Fibroblast of the conjunctiva (primary cell): ENCODE measurements at places on chromosomes 3 and 15.
A peak's percentile ranks its signal among the peaks of the same experiment; 100 is the strongest.

- no peak for DNase-seq
Measured at GRCh38 chr15:62124973-62125303, 40.1 kb downstream of the C2CD4B start.

- DNase-seq: no peak
Measured at GRCh38 chr3:43707266-43707665, 16.5 kb downstream of the ABHD5 start.

DNA sequence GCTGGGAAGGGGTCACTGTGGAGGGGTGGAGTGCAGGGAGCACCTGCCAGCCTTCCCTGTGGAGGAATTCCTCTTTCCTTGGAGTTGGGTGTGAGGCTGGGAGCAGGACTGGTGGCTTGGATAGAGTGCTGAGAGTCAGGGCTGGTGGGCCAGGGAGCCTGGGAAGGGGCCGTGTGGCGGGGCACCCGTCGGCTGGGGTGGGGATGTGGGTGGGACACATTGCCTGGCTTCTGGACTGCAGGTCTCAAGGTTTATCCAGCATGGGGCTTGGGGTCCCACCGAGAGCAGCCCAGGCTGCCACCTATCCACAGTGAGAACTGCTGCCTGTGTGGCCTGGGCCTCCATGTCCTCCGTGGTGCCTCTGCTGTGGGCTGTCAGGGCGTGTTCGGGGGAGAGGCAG is 4.7 kb downstream of the PLXNA1 start:
- no peak for DNase-seq

- DNase-seq: no peak
Measured at GRCh38 chr3:24495326-24495994, 810 bp upstream of the THRB start.

DNA sequence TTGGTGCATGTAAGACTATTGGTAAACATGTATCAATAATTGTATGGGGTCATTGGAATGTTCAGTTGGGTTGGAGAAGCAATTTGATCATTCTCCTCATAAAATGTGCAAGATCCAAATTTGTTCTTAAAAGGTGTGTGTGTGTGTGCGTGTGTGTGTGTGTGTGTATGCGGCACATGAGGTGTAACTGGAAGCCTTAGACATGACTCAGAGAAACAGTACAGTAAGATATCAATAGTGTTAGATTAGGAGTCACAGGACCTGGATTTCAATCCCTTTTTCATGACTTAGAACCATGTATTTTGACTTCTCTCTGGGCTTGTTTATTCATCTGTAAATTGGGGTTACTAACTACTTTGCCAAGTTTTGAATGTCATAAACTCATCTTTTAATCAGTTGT is 38.3 kb downstream of the RSRC1 start:
- no peak for DNase-seq

DNA sequence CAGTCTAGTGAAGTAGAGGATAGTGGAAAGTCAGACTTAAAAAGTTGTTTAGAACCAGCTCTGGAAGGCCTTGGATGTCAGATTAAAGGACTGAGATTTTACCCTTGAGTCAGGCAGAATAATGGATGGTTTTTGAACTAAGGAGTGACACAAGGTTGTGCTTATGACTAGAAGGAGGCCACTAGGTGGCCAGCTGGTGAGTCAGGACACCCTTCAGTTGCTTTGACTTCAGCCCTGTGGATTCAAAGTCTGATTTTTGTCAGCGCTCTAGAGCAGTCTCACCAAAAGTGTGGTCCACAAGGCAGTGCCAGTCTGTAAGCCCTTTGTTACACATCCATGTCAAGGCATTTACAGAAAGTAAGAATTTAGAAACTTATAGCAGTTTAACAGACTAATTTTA is 3.8 kb upstream of the GABPB1 start:
- peak; percentile 33 for DNase-seq

DNA sequence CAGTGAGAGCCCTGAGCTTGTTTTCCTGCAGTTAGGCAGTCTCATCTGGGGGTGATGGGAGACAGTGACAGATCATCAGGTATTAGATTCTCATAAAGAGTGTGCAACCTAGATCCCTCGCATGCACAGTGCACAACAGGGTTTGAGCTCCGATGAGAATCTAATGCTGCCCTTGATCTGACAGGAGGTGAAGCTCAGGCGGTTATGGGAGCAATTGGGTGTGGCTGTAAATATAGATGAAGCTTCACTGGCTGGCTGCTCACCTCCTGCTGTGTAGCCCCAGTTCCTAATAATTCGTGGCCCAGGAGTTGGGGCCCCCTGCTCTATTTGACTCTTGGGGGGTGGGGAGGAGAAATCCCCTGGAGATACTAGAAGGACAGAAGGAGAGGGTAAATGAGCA is 309.4 kb upstream of the STT3B start:
- no peak for DNase-seq

DNA sequence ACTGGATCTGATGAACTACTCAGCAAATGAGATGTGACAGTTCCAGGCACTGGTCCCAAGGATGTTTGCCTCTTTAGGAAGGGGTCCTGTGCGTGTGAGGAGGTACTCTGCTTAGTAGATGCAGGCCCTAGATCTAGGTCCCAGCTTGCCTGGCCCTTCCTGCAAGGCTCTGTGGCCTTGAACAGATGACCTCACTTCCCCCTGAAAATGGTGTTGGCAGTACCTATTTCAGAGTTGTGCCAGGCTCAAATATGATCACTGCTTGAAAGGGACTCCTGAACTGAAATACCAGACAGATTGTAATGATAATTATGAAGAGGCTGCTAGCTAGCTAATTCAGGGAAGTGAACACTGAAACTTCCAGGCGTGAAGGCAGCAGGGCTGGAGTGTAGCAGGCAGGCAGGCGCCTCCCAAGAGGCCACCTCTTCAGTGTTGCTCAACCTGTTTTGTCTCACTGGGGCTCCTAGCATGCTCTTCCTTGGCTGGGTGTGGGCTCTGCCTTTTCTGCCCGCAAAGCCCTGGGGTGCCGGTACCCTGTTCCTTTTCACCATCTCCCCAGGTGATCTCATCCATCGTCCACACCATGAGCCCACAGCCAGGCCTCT is 24.1 kb upstream of the CPNE9 start:
- DNase-seq: no peak

GRCh38 chr3:160163229-160163878 is 61.9 kb upstream of the C3orf80 start:
- no peak for DNase-seq

DNA sequence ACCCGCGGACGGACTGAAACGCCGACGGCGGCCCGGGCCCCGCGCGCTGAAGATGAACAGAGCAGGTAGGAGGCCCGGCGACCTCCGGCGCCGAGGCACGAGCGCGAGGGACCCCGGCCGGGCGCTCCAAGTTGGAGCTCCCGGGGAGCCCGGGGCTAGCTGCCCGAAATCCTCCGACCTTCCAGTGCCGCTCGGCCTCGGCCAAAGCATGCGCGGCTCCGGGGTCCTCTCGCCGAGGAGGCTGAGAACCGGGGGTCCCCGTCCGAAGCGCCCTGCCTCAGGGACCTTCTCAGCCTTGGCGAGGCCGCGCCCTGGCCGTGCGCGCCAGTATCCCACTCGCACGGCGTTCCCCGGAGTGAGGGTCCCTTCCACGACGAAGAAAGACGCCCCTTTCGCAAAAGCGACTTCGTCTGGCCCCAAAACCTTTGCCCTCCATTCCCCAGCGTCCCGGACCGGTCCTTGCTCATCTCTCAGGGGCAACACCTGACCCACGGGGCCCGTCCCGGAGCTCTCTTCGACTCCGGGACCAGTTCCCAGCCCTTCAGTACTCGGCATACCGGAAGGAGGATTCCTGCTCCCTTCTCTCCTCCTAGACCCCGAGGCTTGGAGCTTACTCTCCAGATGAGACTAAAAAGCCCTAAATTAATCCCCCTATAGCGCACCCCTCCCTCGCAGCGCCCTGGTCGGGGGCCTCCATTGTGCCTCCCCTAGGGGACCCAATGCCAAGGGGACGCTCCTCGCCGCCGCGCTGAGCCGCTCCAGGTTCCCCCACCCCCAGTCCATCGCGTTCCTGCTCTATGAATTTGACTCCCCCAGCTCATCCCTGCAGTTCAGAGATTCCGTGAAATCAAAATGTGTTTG is 7.7 kb upstream of the FGD5 start:
- no peak for DNase-seq

DNA sequence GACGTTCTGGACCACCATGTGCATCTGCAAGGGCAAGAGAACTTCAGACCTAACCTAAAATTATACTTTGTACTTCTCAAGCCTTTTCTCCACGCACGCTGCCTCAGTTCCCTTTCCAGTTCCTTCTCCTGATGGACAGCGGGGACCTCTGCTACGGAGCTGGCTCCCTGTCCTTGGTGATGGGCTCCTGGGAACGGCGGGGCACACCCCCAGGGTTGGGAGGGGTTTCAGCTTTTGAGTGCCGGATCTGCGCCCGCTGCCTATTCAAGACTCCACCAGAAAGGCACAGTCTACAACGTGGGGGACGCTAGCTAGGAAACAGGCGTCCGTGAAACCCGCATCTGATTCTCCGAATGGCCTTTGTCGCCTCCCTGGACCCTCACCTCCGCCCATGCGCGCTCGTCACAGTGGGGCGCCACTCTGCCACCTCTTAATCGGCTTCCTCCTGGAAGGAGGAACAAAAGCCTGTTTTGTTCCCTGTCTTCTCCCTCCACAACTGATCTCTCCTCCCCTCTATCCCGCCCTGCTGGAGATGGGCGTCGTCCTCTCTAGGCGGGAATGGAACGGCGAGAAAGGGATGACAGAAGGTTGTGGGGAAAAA is 2.2 kb downstream of the GPR149 start:
- DNase-seq: no peak

DNA sequence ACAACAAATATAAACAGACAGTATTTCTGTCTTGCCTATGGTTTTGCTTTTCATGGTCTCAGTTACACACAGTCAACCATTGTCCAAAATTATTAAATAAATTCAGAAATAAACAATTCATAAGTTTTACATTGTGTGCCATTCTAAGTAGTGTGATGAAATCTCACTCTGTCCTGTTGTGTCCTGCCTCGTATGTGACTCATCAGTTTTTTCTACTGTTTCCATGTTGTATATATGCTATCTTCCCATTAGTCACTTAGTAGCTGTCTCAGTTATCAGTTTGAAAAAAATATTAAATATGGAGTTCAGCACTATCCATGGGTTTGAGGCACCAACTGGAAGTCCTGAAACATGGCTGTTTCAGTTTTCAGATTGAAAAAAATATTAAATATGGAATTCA is 282.4 kb upstream of the GRM7 start:
- no peak for DNase-seq

- no peak for DNase-seq
Measured at GRCh38 chr3:67648229-67648628, 6.2 kb downstream of the SUCLG2 start.

- DNase-seq: no peak
Measured at GRCh38 chr15:90623854-90624253, 93.3 kb upstream of the BLM start.

DNA sequence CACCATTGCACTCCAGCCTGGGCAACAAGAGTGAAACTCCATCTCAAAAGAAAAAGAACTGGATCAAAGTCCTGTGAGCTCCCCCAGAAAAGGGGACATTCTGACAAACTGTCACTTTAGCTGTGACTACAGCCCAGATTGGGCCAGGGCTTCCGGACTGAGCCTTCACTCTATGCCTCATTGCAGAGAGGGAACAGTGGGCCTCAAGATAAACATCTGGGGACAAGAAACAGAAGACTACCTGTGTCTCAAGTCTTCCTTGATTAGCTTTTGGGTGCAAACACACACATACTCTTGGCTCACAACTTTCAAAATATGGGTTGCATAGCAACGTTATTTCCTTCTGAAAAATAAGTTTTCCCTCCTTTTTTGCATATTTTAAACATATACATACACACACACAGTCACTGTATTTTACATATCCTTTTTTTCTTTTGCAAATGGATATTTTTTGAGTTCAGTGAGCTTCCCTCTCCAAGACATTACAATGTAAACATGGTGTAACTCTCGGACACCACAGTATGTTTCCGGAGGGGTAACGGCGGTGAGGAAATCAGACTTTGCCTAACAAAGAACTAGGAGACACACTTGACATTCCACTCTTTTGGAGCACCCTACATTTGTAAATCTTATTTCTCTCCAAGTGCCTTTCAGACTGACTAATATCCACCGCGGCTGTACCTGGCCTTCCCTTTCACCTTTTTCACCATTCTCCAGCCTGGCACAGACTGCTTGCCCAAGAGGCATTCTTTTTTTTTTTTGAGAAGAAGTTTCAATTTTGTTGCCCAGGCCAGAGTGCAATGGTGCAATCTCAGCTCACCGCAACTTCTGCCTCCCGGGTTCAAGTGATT is 3.5 kb downstream of the TKT start:
- DNase-seq: no peak

GRCh38 chr15:96264351-96264798 is 66.1 kb upstream of the NR2F2 start:
- DNase-seq: no peak

DNA sequence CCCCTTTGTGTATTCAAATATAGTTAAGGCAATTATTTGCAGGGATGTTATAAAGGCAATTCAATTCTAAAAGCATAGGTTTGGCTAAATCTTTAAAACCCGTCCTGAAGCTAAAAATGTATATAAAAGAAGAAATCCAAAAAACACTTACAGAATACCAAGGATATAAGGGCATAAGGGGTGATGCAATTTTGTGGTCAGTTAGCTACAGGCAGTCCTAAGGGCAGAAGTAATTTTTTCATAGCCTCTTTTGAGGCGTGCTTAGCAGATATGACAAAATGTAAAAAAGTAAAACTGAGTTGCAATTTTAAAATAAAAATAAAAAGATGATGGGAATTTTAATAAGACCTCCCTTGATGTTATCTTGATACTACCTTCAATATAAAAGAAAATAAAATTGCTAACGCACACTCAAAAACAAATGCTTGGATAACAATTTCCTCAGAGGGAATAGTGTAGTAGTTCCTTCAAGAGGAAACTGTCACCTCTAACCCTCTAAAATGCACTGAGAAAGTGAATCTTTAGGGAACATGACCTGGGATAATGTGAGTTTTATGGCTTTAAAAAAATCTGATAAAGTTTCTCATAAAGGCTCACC is 104.2 kb downstream of the MYH15 start:
- no peak for DNase-seq

- no peak for DNase-seq
Measured at GRCh38 chr3:124489506-124489905, 240.7 kb upstream of the UMPS start.

DNA sequence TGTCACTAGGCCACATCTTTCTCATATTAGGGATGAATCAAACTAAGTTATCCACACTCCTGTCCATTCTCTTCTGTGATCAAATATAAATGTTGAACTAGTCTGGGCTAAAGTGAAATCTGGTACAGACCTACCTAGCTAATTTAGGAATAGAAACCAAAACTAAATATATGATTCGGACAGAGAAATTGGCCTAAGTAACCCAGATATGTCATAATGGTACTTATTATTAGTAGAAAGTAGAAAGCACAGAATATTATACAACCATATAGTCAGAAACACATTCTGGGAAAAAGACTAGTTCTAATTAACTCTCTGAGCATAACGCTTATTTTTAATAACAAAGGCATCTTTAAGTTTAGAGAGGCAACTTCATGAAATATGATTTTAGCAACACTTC is 389.0 kb downstream of the LSAMP start:
- no peak for DNase-seq

GRCh38 chr15:60569596-60569995 is 90.7 kb upstream of the ICE2 start:
- no peak for DNase-seq

GRCh38 chr3:111282024-111282423 is 210.4 kb downstream of the NECTIN3 start:
- DNase-seq: no peak

GRCh38 chr3:194286375-194287146 is 64.6 kb downstream of the CPN2 start:
- no peak for DNase-seq

GRCh38 chr3:46693892-46694226 is 380 bp upstream of the ALS2CL start:
- DNase-seq: no peak

- DNase-seq: no peak
Measured at GRCh38 chr3:42079701-42080452, 11.3 kb upstream of the TRAK1 start.
